GM12878 (cell line): ENCODE measurements at places on chromosomes 16 and 17.

DNA sequence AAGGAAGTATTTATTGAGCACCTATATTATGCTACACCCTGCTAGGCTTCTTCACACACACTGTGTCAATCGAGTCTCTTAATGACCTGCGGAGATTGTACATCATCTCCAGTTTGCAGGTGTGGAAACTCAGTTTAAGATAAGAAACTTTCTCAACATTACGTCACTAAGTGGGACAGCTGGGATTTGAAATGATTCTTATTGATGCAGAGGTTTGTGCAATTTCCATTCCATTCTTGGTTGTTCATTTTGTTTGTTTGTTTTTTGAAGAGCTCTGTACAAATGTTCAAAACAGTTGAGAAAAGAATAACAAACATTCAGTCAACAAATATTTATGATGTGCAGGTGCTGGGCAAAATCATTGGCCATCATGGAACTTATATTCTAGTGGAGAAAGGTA is 84.8 kb downstream of the MAP2K6 start:
- no peak for DNase-seq

DNA sequence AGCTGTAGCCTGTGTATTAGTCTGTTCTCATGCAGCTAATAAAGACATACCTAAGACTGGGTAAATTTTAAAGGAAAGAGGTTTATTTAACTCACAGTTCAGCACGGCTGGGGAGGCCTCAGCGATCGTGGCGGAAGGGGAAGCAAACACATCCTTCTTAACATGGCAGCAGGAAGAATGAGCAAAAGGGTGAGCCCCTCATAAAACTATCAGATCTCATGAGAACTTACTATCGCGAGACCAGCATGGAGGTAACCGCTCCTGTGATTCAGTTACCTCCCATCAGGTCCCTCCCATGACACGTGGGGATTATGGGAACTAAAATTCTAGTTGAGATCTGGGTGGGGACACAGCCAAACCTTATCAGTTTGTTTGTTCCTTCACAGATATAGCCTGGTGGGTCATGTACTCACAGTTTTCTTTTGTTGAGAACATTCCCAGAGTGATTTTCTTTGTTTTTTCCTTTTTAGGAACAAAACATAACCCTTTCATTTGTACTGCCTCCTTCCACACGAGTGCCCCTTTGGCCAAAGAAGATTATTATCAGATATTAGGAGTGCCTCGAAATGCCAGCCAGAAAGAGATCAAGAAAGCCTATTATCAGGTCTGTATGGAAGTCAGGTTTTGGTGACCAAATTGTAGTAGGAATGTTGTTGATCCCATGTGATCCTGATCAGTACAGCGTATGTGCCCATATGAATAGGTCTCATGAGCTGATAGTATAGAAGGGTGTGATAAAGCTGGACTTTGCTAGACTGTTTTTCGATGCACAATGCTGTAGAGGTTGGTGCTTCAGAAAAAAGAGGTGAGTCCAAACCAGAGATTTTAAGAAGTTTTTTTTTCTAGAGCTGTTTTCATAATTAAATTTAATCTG is 8.5 kb downstream of the DNAJA3 start:
- no peak for DNase-seq

DNA sequence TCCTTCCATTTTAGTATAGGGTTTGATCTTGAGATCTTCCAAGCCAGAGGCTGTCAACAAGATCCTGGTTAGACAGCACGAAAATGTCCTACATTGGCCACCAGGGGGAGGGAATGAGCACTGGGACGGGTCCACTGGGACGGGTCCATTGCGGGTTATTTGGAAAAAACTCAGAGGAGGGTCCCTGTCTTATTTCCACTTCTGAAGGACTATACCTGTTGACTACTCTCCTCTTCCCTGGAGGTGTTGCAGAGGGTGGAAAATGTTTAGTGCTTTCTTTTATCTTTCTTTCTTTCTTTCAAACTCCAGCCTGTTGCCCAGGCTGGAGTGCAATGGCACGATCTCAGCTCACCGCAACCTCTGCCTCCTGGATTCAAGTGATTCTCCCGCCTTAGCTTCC is 2.5 kb downstream of the TTLL6 start:
- DNase-seq: no peak

- no peak for DNase-seq
These were observed 180.5 kb upstream of the TOX3 start for GRCh38 chr16:52727441-52727840.

DNA sequence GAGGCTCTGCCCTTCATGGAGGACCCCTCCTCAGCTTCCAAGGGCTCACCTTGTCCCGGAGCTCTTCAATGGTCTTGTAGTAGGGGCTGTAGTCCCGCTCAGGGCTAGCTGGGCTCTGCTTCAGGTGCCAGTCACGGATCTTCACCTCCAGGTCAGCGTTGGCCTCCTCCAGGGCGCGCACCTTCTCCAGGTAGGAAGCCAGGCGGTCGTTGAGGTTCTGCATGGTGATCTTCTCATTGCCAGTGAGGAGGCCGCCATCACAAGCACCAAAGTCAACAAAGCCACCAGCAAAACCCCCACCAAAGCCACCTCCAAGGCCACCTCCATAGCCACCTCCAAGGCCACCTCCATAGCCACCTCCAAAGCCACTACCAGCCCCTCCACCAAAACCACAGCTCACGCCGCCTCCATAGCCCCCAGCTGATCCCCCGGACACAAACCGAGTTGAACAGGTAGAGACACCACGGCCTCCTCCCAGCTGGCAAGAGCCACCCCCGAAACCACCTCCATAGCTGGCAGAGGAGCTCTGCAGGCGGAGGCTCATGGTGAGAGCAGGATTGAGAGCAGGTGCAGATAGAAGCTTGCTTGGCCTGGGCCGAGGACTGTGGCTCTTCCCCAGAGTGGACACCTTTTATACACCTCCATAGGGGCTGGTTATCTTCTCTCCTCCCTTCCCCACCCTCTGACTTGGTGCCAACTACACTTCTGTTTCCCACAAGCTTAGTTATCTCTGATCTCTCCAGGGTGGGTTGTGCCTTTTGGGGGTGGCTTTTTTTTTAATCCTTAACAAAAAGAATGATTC is at the start of gene KRT13:
TSS of gene KRT13 (minus strand) at position 606 of the 802 bp plus-strand sequence. CDS start at position 544, 62 bp downstream.
- no peak for DNase-seq

DNA sequence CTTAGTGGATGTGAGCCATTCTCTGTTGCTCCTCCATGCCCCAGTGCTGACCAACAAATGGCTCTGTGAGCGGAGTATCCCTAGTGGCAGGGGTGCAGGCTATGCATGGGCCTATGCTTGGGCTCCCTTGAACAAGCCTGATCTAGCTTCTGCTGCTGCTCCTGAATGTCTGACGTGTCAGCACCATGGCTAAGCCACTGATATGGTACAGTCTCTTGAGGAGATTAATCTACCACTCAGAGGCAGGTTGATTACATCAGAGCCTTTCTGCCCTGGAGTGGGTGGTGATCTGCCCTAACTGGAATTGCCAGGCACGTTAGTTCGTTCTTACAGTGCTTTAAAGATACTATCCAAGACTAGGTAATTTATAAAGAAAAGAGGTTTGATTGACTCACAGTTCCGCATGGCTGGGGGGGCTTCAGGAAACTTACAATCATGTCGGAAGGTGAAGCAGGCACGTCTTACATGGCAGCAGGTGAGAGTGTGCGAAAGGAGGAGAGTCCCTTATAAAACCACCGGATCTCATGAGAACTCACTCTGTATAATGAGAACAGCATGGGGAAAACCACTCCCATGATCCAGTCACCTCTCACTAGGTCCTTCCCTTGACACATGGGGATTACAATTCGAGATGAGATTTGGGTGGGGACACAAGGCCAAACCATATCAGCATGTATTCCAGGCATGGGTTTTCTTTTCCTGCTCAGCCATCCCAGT is 41.5 kb upstream of the B4GALNT2 start:
- no peak for DNase-seq

DNA sequence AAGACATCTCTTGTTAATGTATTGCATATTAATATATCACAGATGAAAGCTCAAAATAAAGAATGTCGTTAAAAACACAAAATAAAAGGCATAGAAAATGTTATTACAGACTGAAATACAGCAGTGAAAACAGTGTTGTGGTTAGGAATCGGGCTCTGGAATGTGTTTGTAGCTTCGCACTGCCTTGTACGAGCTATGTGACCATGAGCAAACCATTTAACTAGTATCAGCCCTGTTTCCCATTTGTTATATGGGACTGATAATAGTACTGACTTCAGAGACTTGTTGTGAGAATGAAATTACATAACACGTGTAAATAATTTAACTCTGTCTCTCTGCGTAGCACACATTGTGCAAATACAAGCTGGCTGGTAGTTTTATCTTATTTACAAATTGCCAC is 648 bp upstream of the RBFOX1 start:
- DNase-seq: no peak

- DNase-seq: no peak
These were observed 18.3 kb downstream of the UBFD1 start for GRCh38 chr16:23575834-23576233.

DNA sequence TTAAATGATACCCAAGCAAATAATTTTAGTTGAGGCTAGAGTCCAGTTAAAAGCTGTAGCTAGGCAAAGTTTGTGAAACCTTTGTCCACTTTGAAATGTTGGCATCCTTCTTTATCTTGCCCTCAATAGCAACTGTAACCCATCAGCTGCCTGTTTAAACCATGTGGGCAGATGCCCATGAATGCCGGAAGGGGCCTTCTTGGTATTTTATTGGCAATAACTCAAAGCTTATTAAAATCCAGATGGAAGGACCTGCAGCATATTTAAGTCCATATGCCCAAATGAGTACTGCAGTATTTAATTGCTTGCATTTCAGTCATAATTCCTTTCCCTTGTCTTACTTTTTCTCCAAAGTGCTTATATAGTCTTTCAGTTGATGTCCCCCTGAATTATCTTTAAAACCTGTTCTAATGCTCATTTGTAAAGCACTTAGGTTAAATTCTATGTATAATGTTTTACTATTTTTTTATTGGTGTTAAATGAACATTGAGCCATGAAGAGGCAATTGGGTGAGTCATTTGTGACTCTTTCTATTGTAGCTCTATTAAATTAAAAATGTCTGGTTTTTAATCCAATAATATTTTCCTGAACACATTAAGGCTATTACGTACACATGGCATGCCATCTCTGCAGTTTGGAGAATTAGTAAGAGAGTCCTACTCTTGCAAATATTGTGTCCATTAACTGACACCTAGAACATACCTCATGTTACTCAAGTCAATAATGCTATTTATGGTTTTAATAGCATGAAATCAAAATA is 225.3 kb downstream of the KCNJ2 start:
- no peak for DNase-seq

DNA sequence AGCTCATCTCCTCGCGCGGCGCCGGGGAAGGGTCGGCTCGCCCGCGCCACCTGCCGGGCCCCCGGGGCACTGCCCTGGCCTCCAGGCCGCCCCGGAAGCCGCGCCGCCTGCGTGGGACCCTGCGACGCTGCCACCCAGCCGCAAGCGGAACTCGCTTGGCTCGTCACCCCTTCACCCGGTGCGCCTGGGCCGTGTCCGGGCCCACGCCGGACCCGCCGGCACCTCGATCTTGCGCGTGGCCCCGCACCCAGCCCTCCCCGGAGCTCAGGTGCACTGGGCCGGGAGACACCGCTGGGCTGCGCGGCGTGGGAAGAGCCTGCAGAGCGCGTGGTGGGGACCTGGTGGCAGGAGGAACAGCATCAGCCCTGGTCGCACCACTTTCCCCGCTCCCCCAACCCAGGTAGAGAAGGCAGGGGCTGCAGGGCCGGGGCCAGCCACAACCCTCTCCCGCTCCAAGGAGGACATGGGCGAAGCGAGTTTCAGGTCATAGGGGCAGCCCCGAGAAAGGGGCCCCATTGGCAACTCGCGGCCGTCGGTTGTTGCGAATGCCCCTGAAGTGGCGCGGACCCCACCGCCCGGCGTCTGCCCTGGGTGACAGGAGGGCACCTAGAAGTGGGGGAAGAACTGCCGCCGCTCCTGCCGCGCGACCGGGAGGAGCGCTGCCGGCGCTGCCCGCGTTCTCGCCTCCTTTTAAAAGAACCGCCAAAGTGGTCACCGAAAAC is 363 bp upstream of the MIF4GD start:
- no peak for DNase-seq
